CD4-positive, alpha-beta T cell (primary cell): ENCODE measurements at places on chromosomes 7 and 10. TPM values are rescaled to one million over a fixed set of nuclear protein-coding genes. Genes with fewer than 3 reads are reported as not detected.

Gene TRPV5
- not detected for total RNA-seq

Gene ELFN1
- total RNA-seq = not detected

Gene OR6V1
- not detected for total RNA-seq

Gene RRP12
- 87.6 TPM for total RNA-seq

Gene GPER1
- total RNA-seq = not detected

Gene TRIL
- total RNA-seq = not detected

Gene NEUROD6
- not detected for total RNA-seq

Gene TRIM73
- 22.3 TPM for total RNA-seq

Gene IGF2BP3
- not detected for total RNA-seq

Gene GRM3
- not detected for total RNA-seq

Gene NYAP1
- 0.66 TPM for total RNA-seq

Gene ETV1
- not detected for total RNA-seq

Gene KNDC1
- total RNA-seq = not detected

Gene SYT15B
- 0.08 TPM for total RNA-seq

Gene CPXM2
- not detected for total RNA-seq

Gene GJC3
- total RNA-seq = 0.25 TPM

Gene AKR1D1
- total RNA-seq = not detected

Gene BAZ1B
- 32.8 TPM for total RNA-seq

Gene SLC39A12
- not detected for total RNA-seq

Gene FAM25A
- not detected for total RNA-seq

Gene INHBA
- total RNA-seq = not detected

Gene LBX1
- not detected for total RNA-seq

Gene NKX1-2
- total RNA-seq = not detected

Gene RBM48
- total RNA-seq = 47.3 TPM

Gene GIMAP1
- 8.0 TPM for total RNA-seq

Gene SEMA3E
- not detected for total RNA-seq

Gene PTPN20
- 2.5 TPM for total RNA-seq
